ENCODE measurements at places on chromosomes 12 and 14.
A peak's percentile ranks its signal among the peaks of the same experiment; 100 is the strongest.

DNA sequence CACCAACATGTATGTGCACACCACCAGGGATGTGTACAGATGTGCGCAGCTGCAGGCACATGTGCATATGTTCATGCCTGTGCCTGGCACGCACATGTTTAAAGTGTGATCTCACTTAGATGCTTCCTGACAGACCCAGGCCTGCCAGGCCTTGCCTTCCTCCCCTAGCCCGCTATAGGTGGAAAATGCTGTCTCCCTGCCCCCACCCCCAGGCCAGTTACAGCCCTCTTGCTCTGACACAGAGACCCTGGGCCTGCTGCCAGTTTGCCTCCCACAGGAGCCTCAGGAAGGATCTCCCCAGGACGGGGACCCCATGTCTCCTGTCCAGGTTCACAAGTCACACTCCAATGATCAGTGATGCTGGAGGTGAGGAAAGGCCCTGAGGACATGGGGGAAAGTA is 21.6 kb downstream of the FIGNL2 start:
- no peak for DNase-seq

GRCh38 chr14:35285168-35286002 is 6.8 kb upstream of the PSMA6 start:
- DNase-seq, result no peak

- peak; percentile 85 for DNase-seq
Observed at GRCh38 chr14:104863923-104864266, 1.2 kb upstream of the CEP170B start.

DNA sequence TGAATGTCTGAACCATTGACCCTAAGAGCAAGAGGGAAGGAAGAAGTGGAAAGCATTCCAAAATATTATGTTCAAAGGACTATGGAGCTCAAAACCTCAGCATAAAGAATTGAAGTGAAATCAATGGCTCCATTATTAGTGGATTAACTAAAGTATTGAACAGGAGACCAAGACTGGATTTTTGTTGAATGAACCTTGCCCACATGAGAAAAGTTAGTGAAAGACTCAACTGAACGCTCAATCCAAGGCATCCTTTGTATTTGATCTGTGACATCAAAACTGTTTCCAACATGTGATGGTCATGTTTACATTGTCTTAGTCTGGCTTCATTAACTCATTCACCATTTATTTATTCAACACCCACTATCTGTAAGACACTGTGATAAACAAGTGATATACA is 161.0 kb downstream of the CNTN1 start:
- DNase-seq, result no peak

- no peak for DNase-seq
Observed at GRCh38 chr12:19530637-19531023, 91.3 kb downstream of the AEBP2 start.

DNA sequence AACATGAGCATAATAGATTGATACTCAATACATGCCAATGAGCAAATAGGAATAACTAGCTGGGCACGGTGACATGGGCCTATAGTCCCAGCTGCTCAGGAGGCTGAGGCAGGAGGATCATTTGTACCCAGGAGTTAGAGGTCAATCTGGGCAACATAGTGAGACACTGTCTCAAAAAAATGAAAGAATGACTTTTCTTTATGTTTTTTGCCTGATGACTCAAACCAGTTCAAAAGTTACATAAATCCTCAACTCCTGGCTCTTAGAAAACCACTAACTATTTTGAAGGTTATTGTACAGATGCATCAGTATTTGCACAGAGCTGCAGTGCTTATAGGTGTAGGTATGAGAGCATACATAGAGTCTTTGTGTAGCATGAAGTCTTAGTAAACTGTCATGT is 219.2 kb upstream of the RGS6 start:
- no peak for DNase-seq

- DNase-seq, result no peak
Observed at GRCh38 chr14:54443981-54444380, 2.8 kb upstream of the CNIH1 start.

GRCh38 chr12:66405395-66405794 is 103.1 kb downstream of the HELB start:
- no peak for DNase-seq

DNA sequence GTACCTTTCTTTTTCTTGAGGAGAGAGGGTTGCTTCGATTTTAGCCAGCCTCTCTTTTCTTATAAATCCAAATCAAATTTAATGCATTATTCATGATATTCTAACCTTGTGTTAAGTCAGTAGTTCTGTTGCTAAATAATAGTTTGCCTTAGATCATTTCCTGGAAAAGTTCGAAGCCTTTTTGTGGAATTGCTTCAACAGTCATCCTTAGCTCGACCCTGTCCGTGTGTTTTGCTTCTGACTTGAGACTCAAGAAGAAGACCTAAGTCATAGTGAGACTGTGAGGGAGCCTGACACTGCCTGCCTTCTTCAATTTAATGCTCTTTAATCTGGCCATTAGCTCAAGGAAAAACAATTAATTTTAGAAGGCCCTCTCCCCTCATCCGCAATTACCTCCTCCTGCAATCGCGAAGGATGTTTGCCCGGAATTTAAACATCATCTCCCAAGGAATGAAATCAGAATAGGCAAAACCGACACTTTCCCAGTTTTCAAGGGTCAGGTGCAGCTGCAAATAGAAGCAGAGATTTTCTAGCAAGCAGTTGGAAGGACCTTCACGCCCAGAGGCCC is 453 bp upstream of the SLC4A8 start:
- no peak for DNase-seq

DNA sequence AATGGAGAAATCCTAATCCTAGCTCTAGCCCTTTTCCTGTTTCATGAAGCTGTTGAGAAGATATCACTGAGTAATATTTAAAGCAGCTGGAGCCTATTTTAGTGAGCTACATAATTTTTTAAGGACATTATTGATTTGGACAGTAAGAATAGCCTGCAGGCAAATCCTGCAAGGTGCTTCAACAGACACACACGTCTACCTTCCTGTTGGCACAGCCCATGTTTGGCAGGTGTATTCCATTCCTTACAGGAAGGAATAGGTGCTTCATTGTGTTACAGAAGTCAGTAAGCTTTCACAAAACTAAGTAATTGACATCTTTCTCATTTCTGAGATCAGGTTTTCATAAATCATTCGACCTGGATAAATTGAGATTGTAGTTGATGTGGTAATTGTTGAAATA is 50.6 kb downstream of the FOXA1 start:
- DNase-seq, result no peak

DNA sequence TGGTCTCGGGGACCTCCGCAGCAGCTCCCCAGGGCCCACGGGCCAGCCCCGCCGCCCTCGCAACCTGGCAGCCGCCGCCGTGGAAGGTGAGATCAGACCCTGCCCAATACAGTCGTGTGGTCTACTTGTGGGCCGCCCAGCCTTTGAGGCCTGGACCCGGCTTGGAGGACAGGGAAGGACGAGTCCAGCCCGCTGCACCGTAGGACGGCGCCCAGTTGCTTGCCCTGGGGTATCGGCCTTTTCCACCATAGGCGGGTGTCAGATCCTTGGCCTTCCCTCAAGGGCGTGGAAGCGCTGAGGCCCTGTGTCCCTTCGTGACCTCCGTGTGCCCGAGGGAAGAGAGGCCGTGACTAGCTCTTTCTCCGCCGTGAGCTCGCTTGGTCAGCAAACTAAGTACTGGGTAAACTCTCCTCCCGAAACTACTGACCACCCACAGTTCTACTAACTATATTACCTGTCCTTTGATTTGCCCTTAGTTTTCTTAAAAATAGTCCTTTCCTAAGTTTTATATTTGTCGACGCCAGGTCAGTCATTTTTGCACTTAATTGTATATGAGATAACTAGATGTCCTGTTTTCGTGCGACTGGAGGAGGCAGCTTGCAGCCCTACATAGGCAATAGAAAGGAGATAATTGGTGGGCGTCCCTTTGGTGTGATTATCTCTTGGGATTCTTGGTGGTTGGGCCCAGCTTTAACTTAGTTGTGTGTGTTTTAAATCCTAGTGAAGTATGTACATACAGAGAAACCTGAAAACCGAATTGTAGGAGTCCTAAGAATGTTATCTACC is 757 bp downstream of the SLC25A3 start:
- peak; percentile 18 for DNase-seq

GRCh38 chr12:34350092-34351041 is 328.1 kb downstream of the ALG10 start:
- DNase-seq, result no peak

DNA sequence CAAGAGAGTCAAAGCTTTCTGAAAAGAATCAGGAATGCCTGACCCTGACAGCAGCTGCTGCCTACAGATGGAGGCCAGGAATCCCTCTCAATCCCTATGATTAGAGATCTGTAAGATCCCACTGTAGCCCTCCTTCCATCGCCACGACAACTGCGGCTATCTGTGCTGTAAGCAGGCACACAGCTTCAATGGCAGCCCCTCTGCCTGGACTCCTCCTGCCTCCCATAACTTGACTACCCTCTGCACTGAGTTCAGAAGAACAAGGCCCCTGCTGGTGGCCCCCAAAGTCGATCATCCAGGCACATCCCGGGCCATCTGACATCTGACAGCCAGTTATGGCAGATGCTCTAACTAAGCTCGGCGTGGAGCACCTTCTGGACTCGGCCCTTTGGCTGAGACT is 2.9 kb downstream of the CLMN start:
- no peak for DNase-seq

- DNase-seq, result no peak
Observed at GRCh38 chr12:46839964-46840363, 14.2 kb upstream of the SLC38A4 start.

DNA sequence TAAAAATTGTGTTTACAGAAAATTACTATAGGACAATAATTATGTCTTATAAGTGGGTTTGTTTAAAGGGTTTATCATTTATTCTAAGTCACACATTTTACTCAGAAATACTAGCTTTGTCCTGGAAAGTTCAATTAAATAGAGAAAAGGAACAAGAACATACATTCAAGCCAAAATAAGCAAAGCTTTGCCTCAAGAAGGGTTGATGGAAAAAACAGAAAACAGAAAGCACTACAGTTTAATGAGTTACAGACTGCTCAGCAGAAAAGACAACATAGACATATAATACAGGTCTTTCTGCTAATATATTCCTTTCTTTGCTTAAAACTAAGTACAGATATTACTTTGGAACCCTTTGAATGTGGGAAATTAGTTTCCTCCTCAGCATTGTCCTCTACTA is 703.0 kb upstream of the LRFN5 start:
- DNase-seq, result no peak

DNA sequence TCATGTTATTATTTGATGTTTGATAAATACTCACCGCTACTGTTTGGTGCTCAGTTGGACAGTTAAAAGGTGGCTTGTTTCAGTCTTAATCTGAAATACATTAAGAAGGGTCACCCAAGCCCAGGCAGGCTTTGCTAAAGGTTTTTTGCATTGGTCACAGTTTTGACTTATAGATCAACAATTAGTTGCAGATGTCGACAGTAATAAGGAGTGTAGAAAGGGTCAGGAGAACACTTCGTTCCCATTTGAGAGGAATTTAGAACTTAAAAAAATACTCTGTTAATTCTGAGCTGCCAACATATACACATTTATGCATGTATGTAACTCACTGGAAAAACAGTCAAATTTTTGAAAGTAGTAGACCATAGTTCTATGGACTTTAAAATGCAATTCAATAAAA is 130.3 kb downstream of the TMEM30B start:
- DNase-seq, result no peak

DNA sequence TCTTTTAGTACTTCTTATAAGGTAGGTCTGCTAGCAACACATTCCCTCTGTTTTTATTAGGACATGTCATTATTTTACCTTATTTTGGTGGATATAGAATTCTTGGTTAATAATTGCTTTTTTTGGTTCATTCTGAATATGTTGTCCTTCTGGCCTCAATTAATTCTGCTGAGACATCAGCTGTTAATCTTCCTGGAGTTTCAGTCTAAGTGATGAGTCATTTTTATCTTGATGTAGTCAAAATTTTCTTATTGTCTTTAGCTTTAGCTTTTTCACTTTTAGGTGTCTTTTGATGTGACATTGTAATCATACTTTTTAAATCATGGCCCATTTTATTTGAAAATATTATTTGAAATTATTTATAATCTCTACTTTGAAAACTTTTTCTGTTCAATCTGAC is 104.9 kb upstream of the PMCH start:
- no peak for DNase-seq

DNA sequence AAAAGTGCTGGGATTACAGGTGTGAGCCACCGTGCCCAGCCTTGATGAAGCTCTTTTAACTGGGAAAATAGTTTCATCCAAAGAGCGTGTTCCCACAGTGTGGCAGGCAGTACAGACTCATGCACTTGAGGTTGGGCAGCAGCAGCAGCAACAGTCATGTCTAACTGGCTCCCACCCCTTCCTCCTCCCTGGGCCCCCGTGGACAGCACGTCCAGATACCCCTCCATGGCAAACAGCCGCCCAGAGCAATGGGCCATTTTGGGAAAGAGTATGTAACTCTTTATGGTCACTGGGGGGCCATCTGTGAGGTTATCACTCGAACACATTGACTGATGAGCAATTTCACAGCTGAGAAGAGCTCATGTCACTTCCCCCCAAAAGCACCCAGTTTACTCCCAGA is 279.1 kb upstream of the NOS1 start:
- no peak for DNase-seq

DNA sequence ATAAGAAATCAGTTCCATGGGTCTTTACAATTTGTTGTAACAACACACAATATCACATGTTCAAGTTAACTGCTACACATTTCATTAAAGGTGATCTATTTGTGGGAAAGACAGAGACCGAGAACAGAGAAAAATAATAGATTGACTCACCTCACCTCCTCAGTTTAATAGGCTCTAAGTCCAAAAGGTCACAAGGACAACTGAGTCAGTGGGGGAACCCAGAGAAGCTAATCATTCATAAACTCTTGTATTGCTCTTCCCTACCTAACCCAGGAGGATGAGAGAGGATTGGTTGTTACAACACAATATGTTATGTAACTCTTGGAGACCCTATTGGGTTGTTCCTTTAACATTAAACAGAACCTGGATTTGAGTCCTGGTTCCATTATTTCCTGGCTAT is 72.2 kb upstream of the CRY1 start:
- no peak for DNase-seq

DNA sequence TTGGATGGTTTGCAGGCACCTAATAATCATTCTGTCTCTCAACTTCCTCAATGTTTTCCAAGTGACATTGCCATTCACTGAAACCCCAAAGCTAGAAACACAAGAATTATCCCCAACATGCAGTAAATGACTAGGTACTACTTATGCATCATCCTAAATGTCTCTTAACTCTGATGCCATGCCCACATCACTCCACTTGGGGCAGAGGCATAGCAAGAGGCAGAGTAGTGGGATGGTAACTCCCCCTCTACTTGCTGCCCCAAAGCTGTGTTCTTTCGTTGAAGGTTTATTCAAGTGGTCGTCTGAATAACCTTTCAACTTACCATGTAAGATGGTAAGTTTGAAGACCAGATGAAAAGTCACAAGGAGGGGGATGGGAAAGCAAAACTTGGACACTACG is 77.9 kb upstream of the SOX5 start:
- no peak for DNase-seq

- no peak for DNase-seq
Observed at GRCh38 chr14:66568220-66568619, 60.3 kb downstream of the GPHN start.

DNA sequence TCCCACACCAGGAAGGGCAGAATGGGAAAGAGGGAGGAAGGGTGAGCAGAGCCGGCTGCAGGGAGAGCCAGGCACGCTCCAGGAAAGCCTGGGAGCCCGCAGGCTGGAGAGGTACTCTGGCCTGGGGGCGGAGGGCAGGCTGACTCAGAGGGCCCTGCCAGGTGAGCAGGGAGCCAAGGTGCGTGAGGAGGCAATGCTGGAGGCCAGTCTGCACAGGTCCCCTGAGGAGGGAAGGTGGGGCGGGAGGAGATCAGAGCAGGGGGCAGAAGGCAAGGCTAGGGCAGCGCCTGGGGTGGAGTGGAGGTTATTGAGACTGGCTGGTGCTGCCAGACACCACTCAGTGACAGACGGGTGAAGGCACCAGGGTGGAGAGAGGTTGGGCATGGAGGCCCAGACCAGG is 385.0 kb downstream of the BCL11B start:
- DNase-seq, result no peak

All from DMS79 treated with DMSO at 0.1 percent for 48 hours (cell line).